ENCODE measurements at places on chromosomes 5 and 9.

DNA sequence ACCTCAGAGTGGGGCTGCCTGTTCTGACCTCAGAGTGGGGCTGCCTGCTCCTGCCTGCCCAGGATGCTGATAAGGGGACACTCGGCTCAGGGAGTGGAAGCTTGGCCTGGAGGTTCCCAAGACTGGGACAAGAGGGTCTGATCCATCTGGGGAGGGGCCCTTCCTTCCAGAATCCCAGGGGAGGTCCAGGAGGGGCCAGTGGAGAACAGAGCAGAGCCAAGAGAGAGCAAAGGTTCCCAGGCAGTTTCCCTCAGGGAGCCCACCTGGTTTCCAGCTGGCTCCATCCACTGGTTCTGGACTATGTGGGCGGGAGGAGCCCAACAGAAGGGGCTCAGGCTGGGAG, 49.1 kb upstream of the RNU6ATAC start:
- no peak for DNase-seq

DNA sequence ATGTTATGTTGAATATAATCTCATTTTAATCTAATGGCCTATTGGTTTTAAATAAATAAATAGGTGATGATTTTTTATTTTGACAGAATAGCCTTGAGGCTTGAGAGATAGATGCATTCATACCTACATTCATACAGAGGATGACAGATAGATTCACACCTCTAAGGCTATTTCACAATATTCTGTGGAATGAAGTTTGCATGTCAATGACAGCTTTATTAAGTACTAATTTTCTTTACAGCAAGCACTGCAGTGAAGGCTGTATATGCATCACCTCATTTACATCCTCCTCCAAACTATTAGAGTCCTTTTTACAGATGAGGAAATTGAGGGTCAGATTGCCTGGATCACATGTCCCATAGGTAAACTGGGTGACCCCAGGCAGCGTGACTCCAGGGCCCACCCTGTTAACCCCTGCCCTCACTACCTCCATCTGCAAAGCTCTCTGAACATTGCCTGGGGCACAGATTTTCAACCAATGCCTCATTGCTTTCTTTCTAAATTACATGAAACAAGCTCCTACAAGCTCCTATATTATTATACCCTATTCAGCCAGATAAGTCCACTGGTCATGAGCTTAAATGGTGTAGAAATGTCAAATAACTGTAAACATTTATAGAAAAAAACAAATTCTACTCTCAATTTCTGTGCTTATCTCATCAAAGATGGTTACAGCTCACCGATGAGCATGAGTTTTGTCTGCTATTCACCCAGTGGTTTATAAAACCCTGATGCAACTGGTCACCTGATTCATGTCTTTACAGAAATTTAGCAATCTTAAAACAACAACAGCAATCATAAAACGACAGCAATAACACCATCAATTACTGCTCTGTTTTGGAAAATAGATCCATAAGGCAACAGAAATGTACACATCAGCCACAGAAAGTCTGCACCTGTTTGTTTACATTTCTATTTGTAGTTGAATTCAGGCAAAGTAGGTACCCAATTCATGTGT, 338.0 kb downstream of the NSG2 start:
- no peak for DNase-seq

- DNase-seq: no peak
Measured at GRCh38 chr5:14665101-14665822, 744 bp downstream of the OTULIN start.

GRCh38 chr9:111907147-111907546, 10.5 kb downstream of the UGCG start:
- DNase-seq: no peak

- no peak for DNase-seq
Measured at GRCh38 chr5:138648841-138649240, 73.6 kb upstream of the HSPA9 start.

DNA sequence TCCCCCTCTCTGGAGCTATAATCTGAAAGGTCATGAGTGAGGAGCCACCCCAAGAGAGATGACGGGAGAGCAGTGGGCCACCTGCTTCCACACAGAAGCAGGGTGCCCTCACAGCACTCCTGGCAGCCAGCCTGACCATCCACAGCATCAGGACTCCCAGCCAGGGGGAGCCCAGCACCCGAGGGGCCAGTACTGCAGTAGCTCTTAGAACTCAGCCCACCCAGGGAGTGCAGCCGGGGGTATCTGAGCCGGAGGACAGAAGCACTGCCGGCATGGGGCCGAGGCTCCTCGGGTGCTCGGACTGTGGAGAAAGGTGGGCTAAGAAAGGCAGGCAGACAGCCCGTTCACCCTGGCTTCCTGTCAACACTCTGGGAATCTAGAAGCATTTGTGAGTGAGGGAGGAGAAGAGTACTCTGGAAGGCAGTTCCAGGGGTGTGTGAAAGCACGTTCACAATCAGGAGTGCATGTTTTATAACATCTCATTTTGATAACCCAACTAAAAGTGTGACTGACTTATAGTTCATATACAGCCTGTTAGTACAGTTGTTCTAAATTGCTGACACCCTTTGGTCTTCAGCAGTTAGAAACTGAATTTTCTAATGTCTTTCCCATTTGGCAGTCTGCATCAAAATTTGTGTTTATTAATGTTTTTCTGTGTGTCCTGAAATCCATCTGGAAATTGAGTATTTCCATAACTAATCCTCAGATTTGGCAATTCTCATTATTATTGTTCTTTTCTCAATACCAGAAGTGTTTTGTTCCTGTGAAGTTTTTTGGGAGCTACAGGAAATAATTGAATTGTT, 25.9 kb upstream of the ASPN start:
- no peak for DNase-seq

DNA sequence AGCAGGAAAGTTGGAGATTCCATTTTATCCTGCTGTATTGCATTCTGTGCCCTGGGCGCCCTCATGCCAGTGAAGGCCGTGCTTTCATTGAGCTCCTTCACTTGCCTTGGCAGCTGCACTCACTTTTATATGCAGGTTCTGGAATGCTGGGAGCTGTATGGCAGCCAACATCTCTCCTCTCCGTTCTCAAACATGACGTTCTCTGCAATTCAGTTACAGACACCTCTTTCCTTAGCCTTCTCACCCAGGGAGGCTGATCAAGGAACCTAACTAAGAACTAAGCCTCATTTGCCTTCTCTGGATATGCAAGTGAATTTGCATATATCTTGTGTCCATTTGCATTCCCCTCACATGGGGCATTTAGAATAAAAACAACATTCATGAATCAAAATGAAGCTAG, 29.4 kb upstream of the PURA start:
- DNase-seq: no peak

DNA sequence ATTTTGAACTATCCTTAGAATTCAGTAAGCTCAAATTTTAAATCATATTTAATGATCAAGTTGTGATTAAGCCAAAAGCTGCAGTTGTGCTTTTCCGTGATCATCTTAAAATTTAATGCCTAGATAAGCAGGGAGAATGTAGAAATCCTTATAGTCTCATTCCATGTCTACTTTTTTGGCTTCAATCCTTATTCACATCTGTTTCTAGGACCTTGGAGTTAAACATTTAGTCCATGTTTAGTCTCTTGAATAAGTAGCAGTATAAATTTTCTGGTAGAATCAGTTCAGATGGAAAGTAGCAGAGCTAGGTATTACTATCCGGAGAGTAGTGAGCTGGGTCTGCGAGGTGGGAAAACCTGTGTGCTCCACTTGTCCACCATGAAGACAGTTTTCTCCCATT, 59.3 kb upstream of the RIOK2 start:
- DNase-seq: no peak

DNA sequence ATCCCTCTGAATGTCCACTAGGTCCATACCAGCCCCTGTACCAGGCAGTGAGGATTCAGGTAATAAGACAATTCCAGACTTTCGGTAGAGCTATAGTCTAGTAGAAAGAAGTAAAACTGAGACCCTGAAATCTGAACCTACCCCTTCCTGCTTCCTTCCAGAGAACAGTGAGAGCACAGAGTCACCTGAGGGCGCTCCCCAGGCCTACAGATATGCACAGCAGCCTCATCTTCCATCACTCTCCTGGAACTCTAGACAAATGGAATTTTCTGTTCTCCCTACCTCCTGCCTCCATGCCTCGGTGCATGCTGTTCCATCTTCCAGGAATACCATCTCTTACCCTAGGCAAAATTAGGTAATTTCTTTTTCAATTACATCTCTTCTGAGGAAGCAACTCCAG, 3.1 kb upstream of the GNA14 start:
- no peak for DNase-seq

GRCh38 chr5:40679913-40680681, at the start of gene PTGER4:
TSS of gene PTGER4 (plus strand) at chr5:40679915. CDS start at chr5:40680994, 1,079 bp downstream.
- DNase-seq: no peak

Measured in activated CD4-positive, alpha-beta T cell treated with anti-CD3 and anti-CD28 coated beads for 1 hour (primary cell).